ENCODE measurements at places on chromosomes 13 and 19. TPM values are rescaled to one million over a fixed set of nuclear protein-coding genes. Genes with fewer than 3 reads are reported as not detected.
A peak's percentile ranks its signal among the peaks of the same experiment; 100 is the strongest.

- peak; percentile 79 for DNase-seq
Measured at GRCh38 chr13:97224544-97225300, 2.6 kb downstream of the MBNL2 start.

GRCh38 chr13:67150608-67151007, 79.5 kb downstream of the PCDH9 start:
- DNase-seq, result no peak

DNA sequence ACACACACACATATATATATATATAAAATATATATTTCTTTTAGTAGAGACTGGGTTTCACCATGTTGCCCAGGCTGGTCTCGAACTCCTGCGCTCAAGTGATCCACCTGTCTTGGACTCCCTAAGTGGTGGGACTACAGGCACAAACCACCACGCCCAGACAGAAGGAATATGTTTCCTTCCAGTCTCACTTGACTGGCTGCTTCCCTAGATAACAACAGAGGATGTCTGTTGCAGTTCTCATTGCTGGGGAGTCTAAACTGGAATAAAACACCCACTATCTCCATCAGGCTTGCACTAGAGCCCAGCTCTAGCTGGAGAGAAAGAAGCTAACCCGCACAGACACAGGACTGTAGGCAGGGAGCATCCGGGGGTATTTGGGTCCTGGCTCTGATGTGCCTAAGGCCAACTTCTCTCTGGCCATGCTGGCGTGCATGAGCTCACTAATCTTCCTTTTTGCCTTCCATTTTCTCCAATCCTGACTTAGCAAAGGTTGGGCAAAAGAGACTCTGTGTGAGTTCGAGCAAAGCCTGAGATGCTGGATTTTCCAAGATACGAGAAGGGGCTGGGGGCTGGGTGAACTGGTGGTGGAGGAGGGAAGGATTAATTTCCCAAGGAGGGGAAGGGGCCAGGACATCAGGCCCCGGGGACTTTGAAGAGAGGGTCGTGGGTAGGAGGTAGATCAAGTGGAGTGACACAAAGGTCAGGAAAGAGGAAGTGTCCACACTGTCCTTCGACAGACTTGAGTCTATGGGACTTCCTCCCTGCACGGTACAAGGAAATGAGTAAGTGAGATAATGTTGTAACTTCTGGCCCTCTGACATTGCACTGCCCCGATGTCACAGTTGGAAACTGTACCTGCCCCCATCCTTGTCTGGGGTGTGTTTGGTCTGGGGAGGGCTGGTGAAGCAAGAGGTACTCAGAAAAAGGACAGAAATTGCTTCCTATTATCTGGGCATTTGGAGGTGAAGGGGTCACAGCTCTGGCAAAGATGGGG, 22.5 kb upstream of the ALOX5AP start:
- peak; percentile 55 for DNase-seq

GRCh38 chr19:55641426-55642152, 787 bp downstream of the ZNF580 start:
- DNase-seq, result no peak

DNA sequence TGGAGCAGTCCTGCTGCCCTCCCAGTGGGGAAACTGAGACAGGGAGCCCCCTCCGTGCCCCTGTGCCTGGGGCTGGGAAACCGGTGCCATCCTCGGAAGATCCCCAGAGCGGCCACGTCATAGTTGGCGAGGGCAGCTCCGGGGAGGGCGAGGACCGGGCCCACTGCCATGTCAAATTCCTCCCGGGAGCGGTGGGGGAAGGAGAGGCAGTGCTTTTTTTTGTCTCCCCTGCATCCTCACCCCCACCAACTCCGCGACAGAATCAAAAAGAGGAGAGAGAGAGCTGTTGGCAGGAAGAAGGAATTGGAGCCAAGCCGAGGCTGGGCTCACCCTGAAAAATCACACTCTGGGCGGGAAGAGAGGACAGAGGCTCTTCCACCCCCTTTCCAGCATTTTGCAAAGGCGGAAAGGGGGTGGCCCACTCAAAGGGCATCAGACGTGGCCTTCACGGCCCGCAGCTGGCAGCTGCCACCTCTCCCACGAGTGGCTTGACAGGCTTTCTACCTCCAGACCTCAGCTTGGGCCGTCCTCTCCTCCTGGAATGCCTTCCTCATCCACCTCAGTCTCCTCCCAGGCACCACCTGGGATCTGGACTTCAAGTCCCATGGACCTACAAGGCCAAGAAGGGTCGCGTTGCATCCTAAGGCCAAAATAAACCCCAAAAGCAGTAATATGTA, 19.6 kb upstream of the NFIC start:
- DNase-seq, result peak; percentile 19

- no peak for DNase-seq
Measured at GRCh38 chr19:42250183-42250665, 4.7 kb downstream of the ERF start.

GRCh38 chr13:48827709-48828108, 148.0 kb upstream of the FNDC3A start:
- no peak for DNase-seq

GRCh38 chr13:99393791-99394735, 86.9 kb upstream of the GPR183 start:
- DNase-seq, result no peak

Gene CYP4F11
- total RNA-seq, result not detected

Gene CCDC169
- total RNA-seq, result 1.2 TPM

GRCh38 chr13:51599444-51600176, 15.3 kb downstream of the WDFY2 start:
- no peak for DNase-seq

Gene C19orf85
- total RNA-seq, result not detected

- peak; percentile 35 for DNase-seq
Measured at GRCh38 chr19:19120308-19121231, 17.7 kb downstream of the TMEM161A start.

DNA sequence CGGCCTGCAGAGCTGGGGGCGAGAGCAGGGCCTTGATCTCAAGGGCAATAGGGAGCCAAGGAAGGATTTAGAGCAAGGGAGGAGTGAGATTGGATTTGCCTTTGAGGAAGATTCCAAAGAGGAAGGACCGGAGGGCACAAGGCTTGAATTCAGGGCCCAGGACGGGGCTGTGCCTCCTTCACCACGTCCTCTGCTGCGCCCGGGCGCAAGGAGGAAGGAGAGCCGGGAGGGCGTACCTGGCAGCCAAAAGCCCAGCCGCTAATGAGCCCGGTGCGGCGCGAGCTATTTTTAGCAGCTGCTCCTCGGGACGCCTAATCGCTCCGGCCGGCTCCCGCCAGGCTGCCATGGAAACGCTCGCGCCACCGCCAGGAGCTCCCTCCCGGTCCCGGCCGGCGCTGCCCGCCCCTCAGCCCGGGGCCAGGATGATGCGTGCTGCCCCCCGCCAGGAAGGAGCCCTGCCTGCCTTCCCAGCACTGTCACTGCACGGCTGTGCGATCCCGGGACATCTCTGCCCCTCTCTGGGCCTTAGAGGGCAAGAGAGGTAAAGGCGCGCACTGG, 31.3 kb downstream of the TINCR start:
- peak; percentile 6 for DNase-seq

Gene TMEM150B
- total RNA-seq, result not detected

GRCh38 chr13:32474999-32475792, 47.3 kb upstream of the N4BP2L1 start:
- no peak for DNase-seq

DNA sequence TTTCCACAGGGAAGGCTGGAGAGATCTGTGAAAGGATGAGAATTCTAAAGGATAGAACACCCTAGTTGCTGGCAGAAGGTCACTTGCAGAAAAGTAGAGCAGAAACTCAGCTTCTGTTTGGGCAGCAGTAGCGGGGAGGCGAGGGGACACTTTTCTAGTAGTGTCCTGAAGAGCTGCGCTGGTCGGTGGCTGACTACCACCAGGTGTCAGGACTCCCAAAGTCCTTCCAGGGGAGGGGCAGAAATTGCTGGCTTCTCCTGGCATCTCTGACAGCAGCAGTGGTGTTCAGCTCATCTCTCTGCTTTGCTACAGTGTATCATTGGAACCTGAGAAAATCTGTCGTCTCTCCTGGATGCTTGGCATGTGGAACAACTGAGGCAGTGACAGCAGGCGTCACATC, 120.9 kb downstream of the ZDHHC20 start:
- no peak for DNase-seq

Gene DMWD
- 28.8 TPM for total RNA-seq

DNA sequence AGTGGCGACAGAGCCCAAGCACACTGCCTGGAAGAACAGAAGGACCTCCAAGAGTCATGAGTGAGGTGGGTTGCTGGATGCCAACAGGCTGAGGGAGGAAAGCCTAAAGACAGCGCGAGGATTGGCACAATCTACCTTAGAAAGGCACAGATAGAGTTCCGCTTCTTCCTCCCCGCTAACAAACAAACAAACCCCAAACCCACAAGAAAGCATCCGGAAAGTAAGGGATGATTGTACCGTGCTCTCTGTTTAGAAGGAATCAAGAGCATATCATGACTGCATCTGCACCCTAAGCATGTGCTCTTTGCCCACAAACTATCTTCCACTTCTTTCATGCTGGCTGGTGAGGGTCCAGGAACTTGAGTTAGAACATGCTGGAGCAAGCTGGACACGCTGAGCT, 233.0 kb upstream of the KLF12 start:
- DNase-seq, result no peak

DNA sequence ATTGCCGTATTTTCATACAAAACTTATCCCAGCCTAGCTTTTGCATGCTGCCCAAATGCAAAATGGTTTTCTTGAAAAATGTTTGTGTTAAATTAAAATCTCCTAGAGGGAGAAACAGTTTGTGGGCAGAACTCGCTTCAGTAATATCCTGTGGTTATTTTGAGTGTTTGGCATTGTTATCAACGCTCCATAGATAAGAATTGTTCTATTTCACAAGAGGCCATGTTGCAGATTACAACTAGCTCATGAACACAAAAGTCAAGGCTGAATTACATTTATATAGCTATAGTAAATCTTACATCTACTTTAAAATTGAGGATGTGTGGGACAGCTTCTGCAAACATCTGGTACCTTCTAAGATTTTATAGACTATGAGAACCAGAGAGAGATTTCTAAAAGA, 447.9 kb downstream of the DCT start:
- DNase-seq, result no peak

GRCh38 chr19:13841086-13841961, 35.6 kb upstream of the NANOS3 start:
- peak; percentile 47 for DNase-seq
